ENCODE measurements at places on chromosomes 3 and 15.

DNA sequence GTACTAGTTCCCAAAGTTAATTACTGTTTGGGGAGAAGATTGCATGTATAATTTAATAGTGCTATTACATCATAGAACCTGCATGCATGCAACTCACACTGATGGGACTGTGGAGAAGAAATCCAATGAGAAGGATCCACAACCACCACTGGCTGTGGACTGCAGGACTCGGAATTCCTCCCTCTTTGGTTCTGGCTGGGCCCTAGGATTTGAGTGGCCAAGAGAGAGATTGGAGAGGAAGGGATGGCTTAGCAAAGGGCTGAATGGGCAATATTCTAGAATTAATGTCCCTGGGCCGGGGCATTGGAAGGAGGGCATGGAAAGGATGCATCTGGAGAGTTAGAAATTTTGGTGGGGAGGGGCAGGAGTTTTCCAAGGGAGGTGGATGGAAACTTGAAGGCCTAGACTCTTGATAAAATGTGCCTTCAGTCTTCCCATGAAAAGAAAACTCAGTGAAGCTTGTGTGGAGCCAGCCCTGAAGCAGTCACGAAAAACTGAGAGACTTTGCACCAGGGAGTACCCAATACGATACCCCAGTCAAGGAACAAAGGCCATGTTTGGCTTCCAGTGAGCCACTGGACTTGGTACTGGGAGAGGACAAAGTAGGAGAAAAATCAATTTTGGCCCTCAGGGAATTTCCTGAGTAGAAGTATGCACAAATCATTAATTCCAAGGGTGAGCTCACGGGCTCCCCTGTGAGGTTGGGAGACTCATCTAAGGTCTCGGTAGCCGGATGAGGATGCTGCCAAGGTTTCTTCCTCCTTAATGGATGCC lies 31.4 kb upstream of the TPM1 start:
- DNase-seq, result no peak

DNA sequence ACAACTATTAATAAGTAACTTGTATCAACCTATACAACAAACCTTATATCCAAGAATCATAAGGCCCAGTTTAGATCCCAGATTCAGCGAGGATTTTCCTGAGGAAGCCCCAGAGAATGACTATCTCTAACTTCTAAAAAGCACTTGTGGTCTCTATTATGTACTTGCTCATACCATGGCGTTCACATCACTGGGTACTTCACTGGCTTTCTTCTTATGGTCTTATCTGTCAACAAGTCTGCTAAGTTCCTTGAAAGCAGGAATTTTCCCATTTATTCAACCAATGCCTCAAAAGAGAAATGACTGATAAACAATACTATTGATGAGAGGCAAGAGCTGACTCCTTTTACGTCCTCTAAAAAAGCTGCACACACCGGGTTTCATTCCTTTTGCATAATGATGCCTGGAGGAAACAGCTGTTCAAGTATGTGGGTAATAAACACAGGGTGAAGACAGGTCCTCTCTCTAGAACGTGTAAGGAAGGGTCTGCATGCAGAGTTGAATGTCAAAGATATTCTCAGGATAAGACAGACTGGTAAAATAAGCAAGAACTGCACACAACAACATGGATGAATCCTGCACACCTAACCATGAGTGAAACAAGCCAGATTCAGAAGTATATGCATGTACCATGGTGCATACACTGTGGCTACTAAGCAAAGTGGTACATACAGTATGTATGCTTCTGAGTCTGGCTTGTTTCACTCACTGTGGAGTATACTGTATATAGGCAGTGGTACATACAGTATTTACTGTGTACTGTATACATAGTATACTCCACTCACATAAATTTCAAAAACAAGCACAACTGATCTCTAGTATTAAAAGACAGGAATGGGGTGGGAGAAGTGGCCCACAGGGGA lies 408.7 kb downstream of the SHQ1 start:
- DNase-seq, result no peak

DNA sequence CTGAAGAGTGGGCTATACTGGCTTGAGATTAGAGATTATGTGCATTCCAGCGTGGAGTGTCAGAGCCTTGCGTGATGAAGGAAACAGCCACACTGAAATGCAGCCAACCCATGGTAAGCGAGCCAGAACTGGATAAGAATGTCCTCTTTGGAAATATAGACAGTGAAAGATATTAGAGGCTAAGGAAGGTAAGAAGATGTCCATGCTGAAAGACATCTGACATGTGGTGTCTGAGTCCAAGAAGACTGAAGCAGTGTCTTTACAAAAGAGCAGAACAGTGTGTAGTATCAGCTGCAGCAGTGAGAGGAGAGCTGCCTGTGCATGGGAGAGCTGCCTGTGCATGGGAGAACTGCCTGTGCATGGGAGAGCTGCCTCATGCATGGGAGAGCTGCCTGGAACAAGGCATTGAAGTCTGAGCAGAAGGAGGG lies 672.2 kb downstream of the DIPK2A start:
- DNase-seq, result no peak

DNA sequence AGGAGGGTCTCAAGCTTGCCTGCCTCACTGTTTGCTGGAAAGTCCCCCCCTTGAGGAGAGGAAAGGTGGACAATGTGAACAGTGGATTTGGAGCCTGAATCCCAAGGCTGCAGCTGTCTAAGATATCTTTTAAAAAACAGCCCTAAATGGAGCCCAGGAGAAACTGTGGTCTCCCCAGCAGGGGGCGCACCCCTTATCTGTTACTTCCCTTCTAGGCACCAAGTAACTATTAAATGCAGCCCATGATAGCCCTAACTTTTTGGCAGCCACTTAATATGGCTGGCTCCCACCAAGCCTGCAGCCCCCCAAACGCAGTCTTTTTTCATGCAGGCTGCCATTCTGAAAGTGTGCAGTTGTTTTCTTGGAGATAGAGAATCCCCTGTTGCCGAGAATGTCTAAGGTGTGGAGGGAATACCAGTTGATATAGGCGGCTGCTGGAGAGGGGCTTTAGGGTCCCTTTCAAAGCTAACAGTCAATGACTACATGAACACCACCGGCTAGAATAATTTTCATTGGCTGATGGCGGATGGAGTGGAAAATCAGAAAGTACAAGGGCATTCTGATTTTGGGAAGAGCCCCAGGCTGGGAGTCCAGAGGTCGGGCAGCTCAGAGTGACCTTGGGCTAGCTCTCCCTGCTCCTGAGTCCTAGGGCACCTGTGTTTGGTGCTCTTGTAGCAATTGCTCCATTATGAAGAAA lies 1.3 kb downstream of the RHCG start:
- no peak for DNase-seq

GRCh38 chr3:129956936-129957335 lies 17.6 kb upstream of the TRH start:
- no peak for DNase-seq

GRCh38 chr3:172550347-172550943 lies 27.2 kb upstream of the TNFSF10 start:
- no peak for DNase-seq

Data from GM12892 (cell line).